ENCODE measurements at places on chromosomes 5 and 9. TPM values are rescaled to one million over a fixed set of nuclear protein-coding genes. Genes with fewer than 3 reads are reported as not detected.

PCDHGB2 gene
- 8.9 TPM for total RNA-seq

FBP1 gene
- not detected for total RNA-seq

ANKRD31 gene
- total RNA-seq, result 0.42 TPM

DOCK8 gene
- 0.22 TPM for total RNA-seq

OR1J2 gene
- not detected for total RNA-seq

MARCOL gene
- total RNA-seq, result not detected

CORO2A gene
- 23.9 TPM for total RNA-seq

ADAMTSL1 gene
- total RNA-seq, result 0.91 TPM

ANKRD34B gene
- total RNA-seq, result not detected

DNA sequence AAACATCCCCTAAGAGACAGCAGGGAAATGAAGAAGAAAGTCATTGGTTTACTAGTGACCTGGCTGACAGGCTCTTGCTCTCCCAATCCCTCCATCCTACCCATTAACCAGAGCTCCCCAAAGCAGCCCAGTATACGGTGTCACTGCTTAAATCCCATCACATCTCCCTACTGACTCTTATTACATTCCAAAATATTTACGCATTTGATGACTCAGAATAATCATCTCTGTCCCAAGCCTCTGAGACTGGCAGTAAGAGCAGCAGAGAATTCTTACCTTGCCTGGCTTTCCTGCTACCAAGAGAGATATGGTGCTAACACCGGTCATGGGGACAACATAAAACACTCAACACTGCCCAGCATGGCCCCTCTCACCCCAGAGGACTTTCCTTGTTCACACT lies 20.2 kb upstream of the WHRN start:
- DNase-seq, result no peak

DNA sequence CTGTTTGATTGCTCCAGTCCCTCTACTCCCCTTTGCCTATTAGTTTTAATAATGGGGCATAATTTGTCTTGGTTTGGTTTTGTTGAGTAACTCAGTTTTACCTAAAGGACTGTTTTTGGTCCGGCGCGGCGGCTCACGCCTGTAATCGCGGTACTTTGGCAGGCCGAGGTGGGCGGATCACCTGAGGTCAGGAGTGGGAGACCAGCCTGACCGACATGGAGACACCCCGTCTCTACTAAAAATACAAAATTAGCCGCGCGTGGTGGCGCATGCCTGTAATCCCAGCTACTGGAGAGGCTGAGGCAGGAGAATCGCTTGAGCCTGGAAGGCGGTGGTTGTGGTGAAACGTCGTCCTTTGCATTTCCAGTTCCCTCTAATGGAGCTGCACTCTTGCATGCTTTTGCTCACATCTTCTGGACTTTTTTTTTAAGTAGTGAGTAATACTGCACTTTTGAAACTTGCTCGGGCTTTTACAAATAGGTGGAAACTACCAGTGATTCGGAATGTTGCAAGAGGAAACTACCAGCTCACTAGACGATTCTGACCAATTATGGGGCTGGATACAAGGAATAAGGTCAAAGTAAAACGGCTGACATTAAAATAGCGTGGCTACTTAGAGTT lies 721 bp upstream of the MAML1 start:
- DNase-seq, result no peak

DNA sequence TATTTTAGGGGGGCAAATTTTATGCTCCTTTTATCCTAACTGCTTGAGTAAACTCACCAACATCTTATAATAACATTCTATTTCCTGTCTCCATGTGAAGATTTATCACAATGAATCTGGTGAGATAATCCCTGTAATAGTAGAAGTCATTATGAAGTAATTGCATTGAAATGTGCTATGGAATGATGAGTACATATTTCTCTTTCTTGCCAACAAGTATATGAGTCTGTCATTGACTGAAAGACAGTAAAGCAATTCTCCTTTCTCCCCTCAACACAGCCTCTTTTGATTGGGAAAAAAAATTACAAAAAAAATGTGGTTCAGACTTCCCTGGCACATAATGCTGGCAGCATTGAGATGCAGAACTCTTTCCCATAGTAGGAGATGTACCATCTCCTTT lies 459.2 kb upstream of the RGMB start:
- no peak for DNase-seq

DNA sequence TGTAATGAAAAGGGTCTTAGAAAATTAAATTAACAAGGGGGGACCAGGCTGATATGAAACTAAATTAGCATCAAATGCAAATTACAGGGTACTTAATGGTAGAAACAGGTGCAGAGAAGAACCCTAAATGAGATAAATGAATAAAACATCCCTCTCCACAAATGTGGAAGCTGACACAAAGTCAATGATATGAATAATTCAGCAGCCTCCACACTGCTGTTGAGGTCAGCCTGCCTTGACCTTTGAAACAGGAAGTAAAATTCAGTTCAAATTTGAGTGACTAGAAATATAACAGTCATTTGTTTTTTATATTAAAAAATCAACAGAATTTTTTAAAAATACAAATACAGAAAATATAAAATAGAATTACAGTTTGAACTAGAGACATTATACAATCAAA lies 40.0 kb downstream of the EBF1 start:
- DNase-seq, result no peak

GRCh38 chr5:72216756-72217155 lies 103.3 kb downstream of the MRPS27 start:
- no peak for DNase-seq

GRCh38 chr5:36683821-36684434 lies 77.5 kb downstream of the SLC1A3 start:
- DNase-seq, result peak; percentile 33

DNA sequence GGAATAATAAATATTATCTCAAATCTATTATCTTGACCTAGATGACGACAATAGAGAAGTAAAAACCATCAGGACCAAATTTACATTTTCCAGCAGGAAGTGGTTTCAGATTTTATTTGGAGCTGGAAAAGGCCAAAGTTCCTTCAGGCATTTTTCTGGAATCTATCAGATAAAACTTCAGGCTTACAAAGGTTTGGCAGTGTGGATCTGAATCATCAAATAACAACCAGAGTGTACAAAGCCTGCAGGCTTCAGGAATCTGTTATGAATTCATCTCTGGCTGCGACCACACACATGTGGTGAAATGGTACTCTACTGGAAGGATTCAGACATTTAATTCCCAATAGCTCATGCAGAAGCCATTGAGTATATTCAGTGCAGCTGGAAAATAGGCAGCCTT lies 726.4 kb upstream of the GRAMD2B start:
- DNase-seq, result no peak

DNA sequence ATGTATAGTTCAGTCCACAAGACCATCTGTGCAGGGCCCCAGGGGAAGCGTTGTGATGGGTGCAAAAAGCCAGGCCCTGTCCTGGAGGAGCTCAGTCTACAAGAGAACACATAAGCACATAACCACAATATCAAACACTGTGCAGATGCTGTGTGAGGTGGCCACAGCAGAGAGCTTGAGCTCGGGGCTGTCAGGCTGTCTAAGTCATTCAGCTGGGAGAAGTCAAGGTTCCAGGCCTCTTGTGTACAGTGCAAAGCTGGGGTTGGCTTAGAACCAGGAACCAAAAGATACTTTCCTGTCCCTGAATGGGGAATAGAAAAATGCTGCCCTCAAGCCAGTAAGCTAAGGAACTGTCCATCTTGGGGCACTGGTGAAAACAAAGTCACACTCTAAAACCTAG lies 75.0 kb downstream of the PRDM6 start:
- DNase-seq, result no peak

All from glutamatergic neuron (in vitro differentiated cells).